ENCODE measurements at places on chromosomes 2 and 18. TPM values are rescaled to one million over a fixed set of nuclear protein-coding genes. Genes with fewer than 3 reads are reported as not detected.

FTCDNL1 gene
- total RNA-seq: 22.1 TPM

ARHGAP25 gene
- total RNA-seq: 1.8 TPM

SPDYA gene
- 0.61 TPM for total RNA-seq

MC4R gene
- total RNA-seq: not detected

COLEC11 gene
- total RNA-seq: 0.22 TPM

ABCG8 gene
- not detected for total RNA-seq

NTSR2 gene
- 0.18 TPM for total RNA-seq

LRRC30 gene
- 1.5 TPM for total RNA-seq

CNTNAP5 gene
- total RNA-seq: not detected

IL36B gene
- not detected for total RNA-seq

CERKL gene
- total RNA-seq: not detected

MALL gene
- total RNA-seq: 7.7 TPM
